Endothelial cell (in vitro differentiated cells): ENCODE measurements at places on chromosomes 2 and 18. TPM values are rescaled to one million over a fixed set of nuclear protein-coding genes. Genes with fewer than 3 reads are reported as not detected.

Gene DAW1
- total RNA-seq, result 1.6 TPM

Gene RALBP1
- 56.8 TPM for total RNA-seq

Gene GRHL1
- total RNA-seq, result 1.7 TPM

Gene GKN1
- total RNA-seq, result not detected

Gene ICA1L
- 4.1 TPM for total RNA-seq

- H3K4me1 ChIP-seq, result peaks cover 1% of the 10 kb centered on the region
- H3K36me3 ChIP-seq, result no peaks in the 10 kb centered on the region
- no peak overlapping the region for H3K27ac ChIP-seq
- H3K27me3 ChIP-seq, result no peaks in the 10 kb centered on the region
These were observed 246.0 kb downstream of the MYO3B start for GRCh38 chr2:170423919-170424318.

DNA sequence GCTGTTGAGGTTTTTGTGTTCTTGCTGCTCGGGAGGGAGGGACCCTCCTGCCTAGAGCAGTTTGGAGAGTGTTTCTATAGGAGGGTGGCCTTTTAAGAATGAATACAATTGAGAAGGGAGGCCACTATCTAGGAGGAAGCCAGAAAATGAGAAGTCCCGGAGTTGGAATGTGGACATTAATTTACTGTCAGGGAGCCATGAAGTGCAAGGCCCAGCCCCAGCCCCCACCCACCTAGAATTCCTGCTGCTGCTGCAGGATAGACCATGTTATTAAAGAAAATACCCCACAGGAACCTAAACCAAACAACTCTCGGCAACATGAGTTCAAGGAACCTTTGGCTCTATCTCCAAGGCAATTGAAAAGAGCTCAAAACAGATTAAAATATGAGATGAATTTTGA, 46.0 kb downstream of the ZBTB7C start:
- no peak for DNase-seq
- no peak overlapping the region for H3K4me3 ChIP-seq
- H3K27ac ChIP-seq, result no peak overlapping the region
- no peaks in the 10 kb centered on the region for H3K4me1 ChIP-seq
- H3K27me3 ChIP-seq, result peaks cover 4% of the 10 kb centered on the region

GRCh38 chr2:159891917-159892730, 94.1 kb upstream of the CD302 start:
- no peak overlapping the region for H3K27ac ChIP-seq
- H3K27me3 ChIP-seq, result no peaks in the 10 kb centered on the region
- DNase-seq, result no peak
- no peak overlapping the region for H3K4me3 ChIP-seq
- H3K36me3 ChIP-seq, result no peaks in the 10 kb centered on the region
- peaks cover 5% of the 10 kb centered on the region for H3K4me1 ChIP-seq

- no peak for DNase-seq
- no peaks in the 10 kb centered on the region for H3K4me1 ChIP-seq
- no peaks in the 10 kb centered on the region for H3K36me3 ChIP-seq
- peaks cover 2% of the 10 kb centered on the region for H3K27me3 ChIP-seq
These were observed 66.1 kb downstream of the NAPG start for GRCh38 chr18:10591896-10592295.

- no peak overlapping the region for H3K4me3 ChIP-seq
- no peaks in the 10 kb centered on the region for H3K36me3 ChIP-seq
- H3K27me3 ChIP-seq, result peaks cover 5% of the 10 kb centered on the region
- no peak for DNase-seq
- no peaks in the 10 kb centered on the region for H3K4me1 ChIP-seq
These were observed 218.2 kb downstream of the TTC32 start for GRCh38 chr2:19683556-19683955.

DNA sequence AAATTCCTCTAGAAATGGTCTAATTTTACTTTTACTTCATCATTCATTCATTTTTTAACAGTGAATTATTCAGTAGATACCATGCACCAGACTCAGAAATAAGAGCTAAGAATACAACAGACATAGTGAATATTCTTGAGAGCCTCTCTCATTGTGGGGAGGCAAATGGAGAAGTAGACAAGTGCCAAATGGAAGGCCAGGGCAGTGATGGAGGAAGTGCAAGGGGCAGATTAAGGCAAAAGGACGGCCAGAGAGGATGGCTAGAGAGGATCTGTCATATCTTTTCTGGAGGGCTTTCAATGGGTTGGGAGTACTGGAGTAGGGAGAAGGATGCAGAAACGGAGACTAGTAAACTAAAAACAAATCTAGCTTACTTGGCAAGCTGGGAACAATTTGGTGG, 19.0 kb upstream of the RMDN2 start:
- H3K36me3 ChIP-seq, result peaks cover 3% of the 10 kb centered on the region
- no peaks in the 10 kb centered on the region for H3K4me1 ChIP-seq
- H3K27ac ChIP-seq, result no peak overlapping the region
- H3K27me3 ChIP-seq, result peaks cover 3% of the 10 kb centered on the region

DNA sequence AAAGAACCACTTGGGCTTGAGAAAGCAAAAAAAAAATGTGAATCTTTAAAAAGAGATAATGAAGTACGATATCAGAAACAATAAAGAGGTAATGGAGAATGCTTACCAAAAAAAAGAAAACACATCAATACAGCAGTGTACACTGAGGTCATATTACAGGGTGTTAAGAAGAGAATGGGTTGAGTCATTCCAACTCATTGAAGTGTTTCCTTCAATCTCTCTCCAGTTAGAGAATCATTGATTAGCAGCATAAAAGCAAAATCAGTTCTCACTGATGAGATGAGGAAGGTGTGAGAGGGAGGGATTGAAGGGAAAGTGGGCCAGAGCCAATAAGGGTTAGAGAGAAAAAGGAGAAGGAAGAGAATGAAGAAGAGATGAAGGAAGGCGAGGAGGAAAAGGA, 43.9 kb upstream of the SGPP2 start:
- H3K36me3 ChIP-seq, result no peaks in the 10 kb centered on the region
- H3K27me3 ChIP-seq, result peaks cover 1% of the 10 kb centered on the region
- no peak overlapping the region for H3K4me3 ChIP-seq
- H3K27ac ChIP-seq, result no peak overlapping the region
- no peak for DNase-seq

DNA sequence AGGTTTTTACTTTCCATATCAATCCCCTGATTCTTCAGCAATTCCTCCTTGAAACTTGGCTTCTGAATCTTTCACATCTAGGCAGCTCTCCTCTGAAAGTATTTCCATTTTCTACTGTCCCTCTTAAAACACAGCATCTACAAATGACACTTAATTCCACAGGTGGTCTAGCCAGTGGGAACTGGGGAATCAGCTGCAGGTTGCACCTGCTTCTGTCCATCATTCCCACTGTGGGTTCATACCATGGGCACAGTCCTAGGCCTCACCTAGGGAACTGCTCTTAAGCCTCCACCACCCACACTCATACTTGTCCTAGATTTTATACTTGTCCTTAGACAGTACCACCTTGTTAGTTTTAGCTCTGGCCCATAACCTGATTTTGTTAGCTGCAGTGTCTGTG, 2.2 kb downstream of the LOXL3 start:
- no peak for DNase-seq
- peaks cover 21% of the 10 kb centered on the region for H3K4me1 ChIP-seq
- peaks cover 5% of the 10 kb centered on the region for H3K27me3 ChIP-seq
- H3K36me3 ChIP-seq, result peaks cover 15% of the 10 kb centered on the region

GRCh38 chr2:195471807-195472206, 185.2 kb upstream of the SLC39A10 start:
- no peak for DNase-seq
- H3K27me3 ChIP-seq, result no peaks in the 10 kb centered on the region
- no peak overlapping the region for H3K4me3 ChIP-seq
- peaks cover 7% of the 10 kb centered on the region for H3K4me1 ChIP-seq
- H3K36me3 ChIP-seq, result no peaks in the 10 kb centered on the region
- no peak overlapping the region for H3K27ac ChIP-seq

- H3K4me1 ChIP-seq, result peaks cover 2% of the 10 kb centered on the region
- no peaks in the 10 kb centered on the region for H3K36me3 ChIP-seq
- no peak overlapping the region for H3K27ac ChIP-seq
- peaks cover 2% of the 10 kb centered on the region for H3K27me3 ChIP-seq
- H3K4me3 ChIP-seq, result no peak overlapping the region
- no peak for DNase-seq
These were observed 42.1 kb upstream of the CREG2 start for GRCh38 chr2:101429453-101429852.

GRCh38 chr2:105238664-105239240, 2.8 kb upstream of the GPR45 start:
- no peak overlapping the region for H3K27ac ChIP-seq
- H3K36me3 ChIP-seq, result peaks cover 5% of the 10 kb centered on the region
- DNase-seq, result no peak
- peaks cover 7% of the 10 kb centered on the region for H3K4me1 ChIP-seq
- no peak overlapping the region for H3K4me3 ChIP-seq

DNA sequence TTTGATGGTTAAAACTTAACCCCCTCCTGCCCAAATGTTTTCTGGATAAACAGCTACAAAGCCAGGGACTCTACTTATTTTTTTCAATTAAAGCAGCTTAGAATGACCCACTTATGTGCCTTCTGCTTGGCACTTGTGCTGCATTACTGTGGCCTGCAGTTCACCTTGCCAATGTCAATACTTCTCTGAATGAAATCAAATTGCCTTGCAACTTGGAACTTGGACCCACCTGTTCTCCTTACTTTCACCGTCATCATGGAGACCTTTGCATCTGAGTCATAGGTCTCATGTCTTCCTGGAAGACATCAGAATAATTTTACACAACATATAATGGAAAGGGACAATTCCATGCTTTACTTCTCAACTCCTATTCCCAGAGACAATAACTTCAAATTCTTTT, 92.1 kb upstream of the FHL2 start:
- H3K27ac ChIP-seq, result no peak overlapping the region
- no peaks in the 10 kb centered on the region for H3K27me3 ChIP-seq
- H3K36me3 ChIP-seq, result peaks cover 3% of the 10 kb centered on the region
- DNase-seq, result no peak

GRCh38 chr2:170484552-170484951, 230.6 kb upstream of the SP5 start:
- H3K27me3 ChIP-seq, result peaks cover 1% of the 10 kb centered on the region
- H3K4me3 ChIP-seq, result no peak overlapping the region
- no peak for DNase-seq
- H3K27ac ChIP-seq, result no peak overlapping the region
- no peaks in the 10 kb centered on the region for H3K36me3 ChIP-seq

- H3K4me3 ChIP-seq, result no peak overlapping the region
These were observed 328.6 kb downstream of the CDH2 start for GRCh38 chr18:27848336-27848735.
